ENCODE measurements at places on chromosomes 2 and 18.
A peak's percentile ranks its signal among the peaks of the same experiment; 100 is the strongest.

GRCh38 chr18:12769136-12769535 is 66.3 kb downstream of the PSMG2 start:
- DNase-seq = no peak

- no peak for DNase-seq
Observed at GRCh38 chr2:18325118-18325517, 235.3 kb downstream of the RDH14 start.

GRCh38 chr2:211454679-211455078 is 898.3 kb downstream of the CPS1 start:
- DNase-seq = no peak

- DNase-seq = no peak
Observed at GRCh38 chr2:17821080-17821479, 4.8 kb downstream of the MSGN1 start.

- DNase-seq = no peak
Observed at GRCh38 chr2:235082578-235083338, 130.9 kb downstream of the SH3BP4 start.

DNA sequence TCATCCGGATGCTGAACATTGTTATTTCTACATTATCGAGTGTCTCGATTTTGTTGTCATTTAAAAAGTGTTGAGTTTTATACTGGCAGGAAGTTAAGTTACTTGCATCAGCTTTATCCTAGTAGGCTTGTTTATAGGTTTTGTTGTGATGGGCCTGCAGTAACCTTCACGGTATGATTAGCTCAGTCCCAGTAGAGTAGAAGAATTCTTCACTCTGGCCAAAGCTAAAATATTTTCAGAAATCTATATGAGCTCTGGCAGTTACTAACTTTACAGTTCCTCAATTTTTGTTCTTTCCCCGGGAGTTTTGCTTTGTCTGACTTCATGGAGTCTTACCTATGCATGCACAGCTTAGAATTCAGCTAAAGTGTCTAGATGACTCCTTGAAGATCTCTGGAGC is 294.9 kb downstream of the NAPG start:
- DNase-seq = no peak

DNA sequence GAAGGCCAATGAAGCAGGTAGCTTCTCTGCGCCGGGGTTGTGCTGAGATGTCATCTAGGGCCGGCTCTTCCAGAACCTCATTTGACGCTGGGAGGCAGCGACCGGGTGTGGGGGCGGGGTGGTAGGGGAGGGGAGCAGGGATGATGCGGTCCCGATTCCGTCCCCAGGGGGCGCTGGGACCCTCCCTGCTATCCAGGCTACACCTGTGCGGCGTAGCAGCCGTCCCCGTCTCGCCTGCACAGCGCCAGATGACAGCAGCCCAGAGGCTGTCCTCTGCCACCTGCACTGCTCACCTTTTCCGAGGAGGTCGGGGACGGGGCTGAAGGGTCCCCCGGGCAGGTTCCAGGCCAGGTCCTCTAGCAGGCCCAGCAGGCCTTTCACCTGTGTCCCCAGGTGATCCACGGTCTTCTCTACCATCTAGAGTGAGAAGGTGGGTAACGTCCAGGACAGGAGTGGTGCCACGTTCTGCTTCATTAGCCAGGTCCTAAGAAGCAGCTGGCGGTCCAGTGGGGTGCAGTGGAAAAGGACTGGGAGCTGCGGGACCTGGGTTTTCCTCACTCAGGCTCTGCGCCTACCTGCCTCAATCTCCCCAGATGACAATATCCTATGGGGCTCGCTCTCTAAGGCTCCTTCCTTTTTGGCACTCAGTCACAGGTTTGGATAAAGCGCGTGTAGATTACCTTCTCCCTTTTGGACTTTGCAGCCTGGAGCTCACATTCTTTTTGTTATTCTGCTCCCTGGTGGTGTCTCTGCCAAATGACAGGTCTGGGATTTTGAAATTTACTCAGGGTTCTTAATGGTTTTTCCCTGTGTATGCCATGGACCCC is 56.0 kb upstream of the RAB6C start:
- DNase-seq = peak; percentile 48

GRCh38 chr2:226932443-226932842 is 96.6 kb downstream of the RHBDD1 start:
- DNase-seq = no peak

GRCh38 chr2:180579388-180579787 is 401.0 kb upstream of the UBE2E3 start:
- DNase-seq = no peak

DNA sequence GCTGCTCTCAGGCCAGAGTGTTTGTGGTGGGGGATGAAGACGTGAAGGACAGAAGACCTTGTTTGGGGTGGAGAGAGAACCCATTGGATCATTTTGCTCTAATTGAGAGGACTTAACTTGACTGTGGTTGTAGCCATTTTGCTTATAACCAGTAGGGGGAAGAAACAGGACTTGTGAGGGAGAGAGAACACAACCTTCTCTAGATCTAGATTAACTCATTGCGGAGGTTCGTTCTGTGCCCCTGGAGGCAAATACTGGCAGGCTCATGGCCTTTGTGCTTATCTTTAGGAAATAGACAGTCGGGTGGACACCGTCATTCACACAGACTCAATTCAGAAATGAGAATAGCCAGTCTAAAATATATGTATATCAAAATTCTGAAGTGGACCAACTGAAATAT is 147.0 kb upstream of the LHCGR start:
- no peak for DNase-seq

- DNase-seq = no peak
Observed at GRCh38 chr2:38075507-38076151, at the start of gene CYP1B1. Gene CYP1B1, minus strand, starts transcription at chr2:38076151. Its CDS starts 763 bp downstream, at chr2:38075388.

- DNase-seq = no peak
Observed at GRCh38 chr2:121191191-121192170, 93.5 kb downstream of the TFCP2L1 start.

DNA sequence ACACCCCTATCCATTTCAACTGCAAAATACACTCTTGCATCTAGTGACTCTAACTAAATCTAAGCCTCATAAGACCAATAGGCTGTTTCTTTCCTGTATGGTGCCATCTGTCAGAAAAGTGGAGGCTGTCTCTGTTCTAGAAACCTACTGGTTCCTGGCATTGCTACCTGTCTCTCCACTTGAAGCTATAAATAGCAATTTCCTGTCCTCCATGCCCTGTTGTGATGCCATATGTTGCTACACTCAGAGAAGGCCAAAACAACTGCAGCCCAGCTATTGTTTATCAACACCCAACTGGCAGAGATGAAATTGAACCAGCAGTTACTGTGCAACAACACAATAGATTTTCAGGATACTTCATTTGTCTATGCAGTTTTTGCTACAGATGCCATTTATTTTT is 1355.1 kb upstream of the SLC39A10 start:
- no peak for DNase-seq

DNA sequence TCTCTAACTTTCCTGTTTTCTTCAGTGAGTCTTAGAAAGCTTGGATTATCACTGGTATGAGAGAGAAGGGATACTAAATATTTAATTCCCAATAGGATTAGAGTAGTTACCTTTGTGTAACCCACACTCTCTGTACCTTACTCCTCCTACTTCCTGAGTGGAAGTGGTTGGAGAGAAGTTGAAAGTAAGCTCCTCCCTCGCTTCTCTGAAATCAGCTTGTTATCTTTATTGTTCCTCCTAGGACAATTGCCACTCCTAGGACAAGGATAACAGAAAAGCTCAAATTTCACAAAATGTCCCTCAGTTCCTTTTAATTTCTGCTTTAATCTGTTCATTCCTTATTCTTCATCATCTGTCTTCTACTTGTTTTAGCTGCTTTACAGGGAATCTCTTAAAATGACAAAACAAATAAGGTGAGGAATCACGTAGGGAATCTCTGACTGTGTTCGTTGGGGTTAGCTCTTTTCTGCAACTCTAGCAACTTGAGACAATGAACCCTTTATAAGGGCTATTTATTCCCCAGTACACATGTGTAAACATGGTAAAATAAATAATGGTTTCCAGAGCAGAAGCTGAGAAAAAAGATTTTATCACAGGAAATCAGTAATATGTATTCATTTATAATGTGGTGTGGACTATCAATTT is 8.6 kb downstream of the ITPRID2 start:
- no peak for DNase-seq

- DNase-seq = no peak
Observed at GRCh38 chr2:231720987-231721966, 13.0 kb downstream of the PTMA start.

DNA sequence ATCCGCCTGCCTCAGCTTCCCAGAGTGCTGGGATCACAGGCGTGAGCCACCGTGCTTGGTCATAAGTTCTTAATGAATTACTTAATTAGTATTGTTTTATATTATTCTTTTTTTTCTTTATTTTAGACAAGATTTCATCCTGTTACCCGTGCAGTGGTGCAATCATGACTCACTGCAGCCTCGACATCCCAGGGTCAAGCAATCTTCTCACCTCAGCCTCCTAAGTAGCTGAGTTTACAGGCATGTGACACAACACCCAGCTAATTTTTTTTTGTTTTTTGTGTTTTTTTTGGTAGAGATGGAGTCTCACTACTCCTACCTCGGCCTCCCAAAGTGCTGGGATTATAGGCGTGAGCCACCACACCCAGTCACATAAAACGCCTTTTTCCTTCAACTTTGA is 17.3 kb downstream of the C2orf42 start:
- DNase-seq = no peak

- DNase-seq = peak; percentile 84
Observed at GRCh38 chr2:230924470-230925341, at the start of gene GPR55. Gene GPR55, minus strand, starts transcription at chr2:230925242. Its CDS starts 14,280 bp downstream, at chr2:230910962.

- DNase-seq = no peak
Observed at GRCh38 chr18:54235871-54236270, 11.4 kb upstream of the MBD2 start.

Measured in stimulated activated naive CD8-positive, alpha-beta T cell treated with anti-CD3 and anti-CD28 coated beads, Interleukin-15, Interleukin-2, amounts not matched to agents 100 U/mL and 50 U/mL, for 24 hours (primary cell).